ENCODE measurements at places on chromosomes 3 and 15.

- no peak for DNase-seq
Measured at GRCh38 chr3:125481786-125482185, 38.2 kb downstream of the SNX4 start.

- DNase-seq, result no peak
Measured at GRCh38 chr15:73383310-73384189, 14.8 kb upstream of the HCN4 start.

- DNase-seq, result no peak
Measured at GRCh38 chr15:66805202-66805885, 103.3 kb downstream of the SMAD6 start.

DNA sequence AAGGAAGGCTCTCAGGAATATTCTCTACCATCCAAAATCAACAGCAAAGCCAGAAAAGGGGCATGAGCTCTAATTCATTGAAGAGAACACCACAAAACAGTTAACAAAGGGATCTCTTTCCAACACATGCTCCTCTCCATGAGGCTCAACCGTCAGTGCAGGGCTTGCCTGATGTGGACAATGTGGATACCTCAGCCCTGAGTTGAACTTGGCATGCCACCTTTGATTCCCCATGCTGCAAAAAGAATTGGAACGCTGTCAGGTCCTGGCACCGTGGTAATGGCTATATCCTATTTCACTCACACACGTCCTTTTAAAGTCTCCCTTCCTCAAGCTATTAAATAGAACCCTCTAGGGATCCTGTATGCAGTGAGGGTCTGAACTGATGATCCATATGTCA is 30.7 kb upstream of the IP6K2 start:
- no peak for DNase-seq

DNA sequence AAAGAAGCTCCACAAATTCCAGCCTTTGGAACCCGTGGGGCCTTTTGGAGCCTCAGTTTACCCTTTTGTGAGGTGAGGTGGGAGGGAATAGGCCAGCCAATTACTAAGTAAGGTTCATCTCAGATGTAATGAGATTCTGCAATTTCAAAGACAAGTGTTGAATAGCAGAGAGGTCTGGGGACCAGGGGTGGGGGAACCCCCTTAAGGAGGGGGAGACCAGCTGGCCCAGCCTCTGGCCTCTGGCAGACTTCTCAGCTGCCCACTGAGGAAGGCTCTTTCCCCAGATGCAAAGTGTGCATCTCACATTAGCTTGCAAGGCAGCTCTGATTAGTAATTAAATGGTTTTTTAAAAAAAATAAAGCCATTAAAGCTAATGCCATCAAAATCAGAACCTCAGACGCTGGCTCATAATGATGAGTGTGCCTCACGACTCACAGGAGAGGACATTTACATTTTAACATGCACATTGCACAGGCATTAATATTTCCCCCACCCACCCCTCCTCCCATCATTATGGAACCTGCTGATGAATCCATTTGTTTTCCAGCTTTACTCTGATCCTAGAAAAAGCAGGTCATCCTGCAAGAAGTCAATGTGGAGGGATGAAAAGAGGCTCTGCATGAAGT is 176.7 kb upstream of the TLE3 start:
- no peak for DNase-seq

GRCh38 chr3:30073622-30074021 is 532.8 kb upstream of the TGFBR2 start:
- no peak for DNase-seq

GRCh38 chr3:47536221-47536891 is 22.8 kb upstream of the ELP6 start:
- no peak for DNase-seq

- no peak for DNase-seq
Measured at GRCh38 chr15:58506064-58506490, 74.3 kb downstream of the LIPC start.

- no peak for DNase-seq
Measured at GRCh38 chr15:26260517-26261133, 397.5 kb upstream of the ATP10A start.

- DNase-seq, result no peak
Measured at GRCh38 chr3:40306336-40306735, 3.2 kb upstream of the EIF1B start.

GRCh38 chr3:129412542-129413198 is 15.8 kb downstream of the EFCAB12 start:
- no peak for DNase-seq

DNA sequence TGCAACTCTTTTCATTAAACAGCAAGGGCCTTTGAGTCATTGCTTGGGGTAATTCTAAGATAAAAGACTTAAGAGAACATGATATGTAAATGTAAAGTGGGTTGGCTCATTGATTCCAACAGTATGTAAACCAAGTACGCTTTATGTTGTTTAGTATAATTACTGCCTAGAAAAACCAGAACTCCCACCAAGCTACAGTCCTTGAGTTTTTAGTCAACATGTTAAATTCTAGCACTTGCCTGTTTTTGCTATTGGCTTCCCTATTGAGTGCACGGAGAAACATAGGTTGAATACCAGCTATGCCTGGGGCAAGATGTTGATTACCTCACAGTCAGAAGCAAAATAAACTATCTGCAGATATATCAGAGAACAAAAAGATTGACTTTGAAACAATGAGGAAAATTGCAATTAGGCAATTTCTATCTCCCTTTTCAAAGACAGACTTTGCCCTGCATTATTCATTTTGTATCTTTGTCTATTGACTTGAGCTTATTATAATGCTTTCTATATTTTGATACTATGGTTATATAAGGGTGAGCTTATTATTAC is 179.3 kb downstream of the ZPLD1 start:
- DNase-seq, result no peak

DNA sequence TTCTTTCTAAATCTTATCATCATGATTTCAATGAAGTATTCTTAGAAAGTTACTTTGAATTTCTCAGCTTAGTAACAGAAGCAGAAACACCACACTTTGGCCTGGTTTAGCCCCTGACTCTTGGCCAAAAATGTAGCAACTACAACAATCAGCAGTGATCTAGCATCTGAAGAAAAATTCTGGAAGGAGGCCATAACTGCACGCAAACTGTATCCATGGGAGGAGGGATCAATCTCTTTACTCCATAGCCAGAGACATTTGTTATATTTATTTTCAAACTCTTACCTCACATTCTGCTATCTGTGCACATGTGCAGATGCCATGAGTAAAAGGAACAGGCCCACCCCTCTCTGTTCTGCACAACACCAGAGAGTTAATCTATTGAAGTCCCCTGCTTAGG is 251.0 kb upstream of the P2RY1 start:
- DNase-seq, result no peak

DNA sequence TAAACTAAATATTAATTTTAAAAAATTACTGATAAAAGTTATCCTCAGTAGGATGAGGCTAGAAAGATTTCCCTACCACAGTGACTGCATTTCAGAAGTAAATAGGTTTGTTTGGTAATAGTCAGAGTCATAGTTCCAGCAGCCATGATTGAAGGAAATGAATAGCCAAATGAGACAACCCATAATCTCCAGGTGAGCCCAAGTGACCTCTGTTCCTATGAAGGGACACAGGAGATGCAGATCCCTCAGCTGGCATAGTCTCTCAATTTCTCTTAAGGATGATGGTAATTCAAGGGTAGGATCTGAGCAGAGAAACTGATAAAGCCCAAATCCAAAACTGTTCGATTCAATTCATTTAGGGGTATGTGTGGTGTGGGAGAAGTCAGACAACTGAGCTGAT is 461.8 kb downstream of the RAP2B start:
- DNase-seq, result no peak

DNA sequence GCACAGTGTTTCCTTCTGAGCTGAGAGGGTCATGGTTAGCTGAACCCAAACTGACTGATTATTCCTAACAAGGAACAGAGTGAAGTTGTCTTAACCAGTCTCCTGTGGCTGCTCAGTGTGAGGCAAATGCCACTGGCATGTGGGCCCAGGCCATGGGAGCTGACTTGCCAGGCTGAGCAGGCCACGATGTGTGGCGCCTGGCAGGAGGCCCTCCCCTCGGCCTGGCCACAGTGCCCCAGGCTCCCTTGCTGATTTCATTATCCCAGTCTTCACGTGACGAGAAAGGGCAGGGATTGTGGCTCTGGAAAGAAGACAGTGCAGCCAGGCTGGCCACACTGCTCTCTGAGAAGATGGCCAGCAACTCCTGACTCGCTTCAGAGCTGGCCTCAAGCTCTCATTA is 58.8 kb downstream of the SLCO2A1 start:
- DNase-seq, result no peak

GRCh38 chr15:98315971-98316370 is 332.4 kb upstream of the IGF1R start:
- no peak for DNase-seq

DNA sequence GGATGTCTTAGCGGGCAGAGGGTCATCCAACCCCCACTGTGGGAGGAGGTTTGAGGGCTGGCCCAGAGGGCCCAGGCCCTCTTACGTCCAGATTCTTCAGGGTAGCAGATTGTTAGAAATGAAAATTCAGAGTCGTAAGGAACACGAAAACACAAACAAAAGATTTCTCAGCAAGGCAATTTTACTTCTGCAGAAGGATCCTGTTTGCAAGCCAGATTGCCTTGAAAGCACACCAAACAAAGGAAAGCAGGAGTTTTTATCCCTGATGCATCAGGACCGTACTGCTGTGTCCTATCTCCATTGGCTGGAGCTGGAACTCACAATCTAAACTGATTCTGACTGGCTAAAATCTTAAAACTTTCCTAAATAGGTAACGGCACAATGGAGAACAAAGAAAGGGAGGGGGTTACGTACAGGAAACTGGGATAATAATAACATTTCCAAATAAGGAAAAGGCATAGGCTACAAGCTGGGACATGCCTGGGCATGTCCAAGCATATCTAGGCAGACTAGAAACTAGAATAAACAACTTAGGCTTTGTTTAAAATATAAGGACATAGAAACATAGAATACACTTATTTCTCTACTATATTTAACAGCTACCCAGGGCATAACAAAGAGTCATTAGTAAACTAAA is 97.3 kb upstream of the C2CD4B start:
- DNase-seq, result no peak

DNA sequence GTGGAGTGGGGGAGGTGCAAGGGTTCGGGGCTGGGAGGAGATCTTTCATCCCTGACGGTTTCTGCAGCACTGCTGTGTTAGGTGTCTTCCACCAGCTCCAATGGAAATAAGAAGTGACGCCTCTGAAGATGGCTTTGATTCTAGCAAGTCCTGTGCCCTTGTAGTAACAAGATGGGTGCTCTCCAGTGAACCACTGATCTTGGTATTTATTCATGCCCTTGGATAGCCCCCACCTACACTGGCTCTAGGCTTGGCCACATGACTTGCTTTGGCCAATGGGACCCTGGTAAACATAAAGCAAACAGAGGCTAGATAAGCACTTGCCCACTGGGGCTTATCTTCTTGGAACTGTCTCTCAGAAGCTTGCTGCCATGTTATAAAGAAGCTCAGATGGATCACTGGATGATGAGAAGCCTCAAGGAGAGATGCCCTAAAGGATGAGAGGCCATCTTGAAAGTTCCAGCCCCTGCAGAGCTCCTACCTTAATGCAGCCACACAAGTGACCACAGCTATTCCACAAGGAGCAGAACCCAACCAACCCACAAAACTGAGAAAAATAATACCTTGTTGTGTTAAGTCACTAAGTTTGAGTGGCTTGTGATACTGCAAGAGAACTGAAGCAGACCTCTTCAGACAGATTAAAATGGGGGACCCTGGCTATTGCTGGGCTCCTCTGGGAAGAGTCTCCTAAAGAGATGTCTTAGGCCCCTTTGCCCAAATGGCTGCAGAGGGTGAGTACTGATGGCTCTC is 137.9 kb downstream of the PDCD6IP start:
- no peak for DNase-seq

- no peak for DNase-seq
Measured at GRCh38 chr15:32802286-32802936, 84.6 kb downstream of the GREM1 start.

GRCh38 chr15:80455668-80456442 is 51.7 kb downstream of the ARNT2 start:
- DNase-seq, result peak; percentile 39

DNA sequence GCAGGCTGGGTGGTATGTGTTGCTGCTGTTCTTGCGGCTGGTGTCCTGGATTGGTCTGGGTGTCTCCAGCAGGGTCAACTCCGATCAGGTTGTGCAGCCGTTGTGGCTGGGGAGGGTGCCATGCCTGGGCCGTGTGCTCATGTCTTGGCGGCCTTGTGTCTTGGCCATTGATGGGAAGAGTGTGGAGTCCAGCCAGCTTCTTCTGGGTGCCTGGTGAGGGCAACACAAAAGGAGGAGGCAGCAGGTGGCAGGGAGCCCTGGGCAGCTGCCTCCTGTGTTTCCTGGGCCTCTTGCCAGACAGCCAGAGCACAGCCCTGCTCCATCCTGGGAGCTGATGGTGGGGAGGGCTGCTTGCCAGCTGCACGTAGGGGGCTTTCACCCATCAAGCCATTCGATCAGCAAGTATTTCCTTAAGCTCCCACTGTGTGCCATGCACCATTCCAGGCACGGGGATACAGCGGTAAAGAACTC is 4.3 kb downstream of the CHAC1 start:
- no peak for DNase-seq

- no peak for DNase-seq
Measured at GRCh38 chr3:105869861-105870755, 1.3 kb upstream of the CBLB start.

DNA sequence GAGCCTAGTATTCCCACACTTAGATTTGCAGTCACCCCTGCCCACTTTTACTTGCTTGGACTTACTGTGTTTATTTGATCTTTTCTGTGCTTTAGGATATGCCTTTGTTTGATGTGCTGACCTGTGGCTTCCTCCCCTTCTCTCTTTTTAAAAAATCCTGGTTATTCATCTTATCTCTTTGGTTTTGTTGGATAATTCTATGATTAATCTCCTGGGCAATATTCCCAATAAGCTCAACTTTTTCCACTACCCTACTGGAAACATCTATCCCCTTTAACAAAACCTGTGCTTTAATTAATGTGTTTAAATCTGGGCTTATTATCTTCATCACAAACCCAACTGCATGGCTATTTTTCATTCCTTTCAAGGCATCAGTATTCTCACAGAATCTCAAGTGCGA is 476.0 kb upstream of the TGFBR2 start:
- DNase-seq, result no peak

DNA sequence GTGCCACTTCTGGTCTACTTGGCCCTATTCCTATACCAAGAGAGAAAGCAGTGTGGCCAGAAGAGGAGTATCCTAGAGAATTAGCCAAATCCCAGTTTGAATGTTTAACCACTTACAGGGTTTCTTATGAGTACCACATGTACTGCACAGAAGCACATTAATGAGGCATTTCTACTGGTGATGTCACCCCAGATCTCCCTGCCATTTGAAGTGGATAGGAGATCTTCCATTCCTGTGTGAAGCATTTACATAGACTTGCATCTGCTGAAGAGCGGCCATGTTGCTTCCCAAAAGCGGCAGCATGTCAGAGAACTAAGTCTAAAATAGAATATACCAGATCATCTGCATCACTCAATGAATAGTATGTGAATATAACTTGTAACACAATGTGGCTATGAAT is 108.4 kb upstream of the TUSC7 start:
- no peak for DNase-seq

- no peak for DNase-seq
Measured at GRCh38 chr3:188358787-188359493, 205.0 kb downstream of the LPP start.

- DNase-seq, result no peak
Measured at GRCh38 chr15:35321926-35322325, 224.0 kb downstream of the DPH6 start.

Measured in NCI-H2107 (cell line).